Central memory CD4-positive, alpha-beta T cell (primary cell): ENCODE measurements at places on chromosomes 7 and 10.

- no peak for DNase-seq
These were observed 110.4 kb downstream of the GLI3 start for GRCh38 chr7:42126475-42127231.

DNA sequence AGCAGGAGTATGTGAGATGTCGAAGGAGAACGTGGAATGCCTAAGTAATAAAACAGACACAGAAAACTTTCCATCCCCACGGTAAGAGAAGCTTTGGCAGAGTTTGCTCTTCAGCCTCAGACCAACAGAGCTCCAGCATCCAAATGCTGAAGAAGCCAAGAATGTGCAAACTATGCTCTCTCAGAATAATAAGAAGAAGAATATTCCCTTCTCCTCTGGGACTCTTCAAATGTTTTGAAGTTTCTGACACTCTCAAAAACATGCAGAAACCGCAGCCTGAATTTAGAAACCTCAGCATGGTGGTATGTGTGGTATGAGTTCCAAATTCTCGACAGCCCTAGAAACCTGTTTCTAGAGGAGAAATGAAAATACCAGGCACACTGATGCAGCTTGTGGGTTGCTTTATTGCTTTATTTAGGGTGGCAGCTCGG lies 113.3 kb downstream of the KCNMA1 start:
- no peak for DNase-seq

DNA sequence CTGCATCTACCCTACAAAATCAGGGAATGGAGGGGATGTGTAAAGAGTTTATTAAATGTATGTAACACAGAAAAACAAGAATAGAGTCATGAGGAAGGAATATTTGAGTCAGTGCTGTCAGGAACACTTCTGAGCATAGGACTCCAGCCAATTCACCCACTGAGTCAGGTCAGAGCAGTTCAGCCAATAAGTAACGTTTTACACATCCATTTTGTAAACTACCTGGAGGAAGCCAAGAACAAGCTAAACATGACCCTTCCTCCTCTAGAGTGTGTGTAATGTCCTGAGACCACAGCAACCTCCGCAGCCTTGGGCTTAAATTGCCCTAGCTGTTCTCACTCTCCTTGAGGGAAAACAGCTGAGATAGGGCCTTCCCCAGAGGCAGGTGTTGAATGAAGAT lies 691.5 kb upstream of the LRRN3 start:
- DNase-seq, result no peak

DNA sequence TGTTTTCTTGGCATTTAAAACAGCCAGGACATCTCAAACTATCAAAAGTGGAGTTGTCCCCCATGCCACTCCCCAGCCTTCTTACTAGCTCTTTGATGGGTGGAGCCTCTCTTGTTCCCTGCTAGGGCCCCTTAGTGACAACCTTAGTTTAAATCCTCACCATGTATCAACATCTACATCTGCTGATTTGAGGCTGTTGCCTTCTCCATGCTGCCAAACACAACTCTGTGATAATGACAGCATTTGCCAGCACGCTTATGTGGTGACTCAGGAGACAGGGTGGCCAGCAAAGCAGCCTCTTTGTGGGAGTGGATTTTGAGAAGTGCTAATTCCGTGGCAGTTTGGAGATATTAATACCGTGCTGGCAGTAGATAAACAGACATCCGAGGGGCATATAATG lies 145.4 kb downstream of the LRRC4 start:
- DNase-seq, result no peak

- no peak for DNase-seq
These were observed 288.4 kb upstream of the LRRTM3 start for GRCh38 chr10:66637273-66638036.

DNA sequence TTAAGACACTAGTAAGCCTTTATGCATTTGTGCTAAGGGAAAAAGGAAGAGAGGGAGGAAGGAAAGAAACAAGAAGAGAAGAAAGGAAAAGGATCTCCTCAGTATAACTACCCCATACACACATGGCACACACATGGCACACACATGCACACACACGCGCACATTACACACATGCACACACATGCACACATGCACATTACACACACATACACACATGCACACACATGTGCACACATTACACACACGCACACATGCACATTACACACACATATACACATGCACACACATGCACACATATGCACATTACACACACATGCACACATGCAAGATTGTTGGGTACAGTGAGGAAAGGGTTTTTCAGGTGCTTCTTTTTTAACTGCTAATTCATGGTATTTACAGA lies 311.2 kb downstream of the SKIDA1 start:
- no peak for DNase-seq

DNA sequence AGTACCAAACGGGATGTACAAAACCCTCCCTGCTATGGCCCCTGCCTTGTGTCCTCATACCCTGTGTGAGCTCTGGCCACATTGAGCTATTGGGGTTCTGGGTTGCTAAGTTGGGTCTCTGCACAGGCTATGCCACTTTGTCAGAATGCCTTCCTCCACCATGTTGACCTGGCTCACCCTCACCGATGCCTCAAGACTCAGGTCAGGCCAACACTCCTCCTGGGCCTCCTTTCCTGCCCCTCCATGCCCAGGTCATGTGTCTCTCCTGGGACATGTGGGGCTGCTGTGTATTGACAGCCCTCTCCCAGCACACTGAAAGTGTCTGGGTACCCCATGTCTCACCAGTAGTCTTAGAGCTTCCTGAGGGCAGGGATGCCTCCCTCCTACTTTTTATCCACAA lies 14.6 kb downstream of the TRPV5 start:
- no peak for DNase-seq

DNA sequence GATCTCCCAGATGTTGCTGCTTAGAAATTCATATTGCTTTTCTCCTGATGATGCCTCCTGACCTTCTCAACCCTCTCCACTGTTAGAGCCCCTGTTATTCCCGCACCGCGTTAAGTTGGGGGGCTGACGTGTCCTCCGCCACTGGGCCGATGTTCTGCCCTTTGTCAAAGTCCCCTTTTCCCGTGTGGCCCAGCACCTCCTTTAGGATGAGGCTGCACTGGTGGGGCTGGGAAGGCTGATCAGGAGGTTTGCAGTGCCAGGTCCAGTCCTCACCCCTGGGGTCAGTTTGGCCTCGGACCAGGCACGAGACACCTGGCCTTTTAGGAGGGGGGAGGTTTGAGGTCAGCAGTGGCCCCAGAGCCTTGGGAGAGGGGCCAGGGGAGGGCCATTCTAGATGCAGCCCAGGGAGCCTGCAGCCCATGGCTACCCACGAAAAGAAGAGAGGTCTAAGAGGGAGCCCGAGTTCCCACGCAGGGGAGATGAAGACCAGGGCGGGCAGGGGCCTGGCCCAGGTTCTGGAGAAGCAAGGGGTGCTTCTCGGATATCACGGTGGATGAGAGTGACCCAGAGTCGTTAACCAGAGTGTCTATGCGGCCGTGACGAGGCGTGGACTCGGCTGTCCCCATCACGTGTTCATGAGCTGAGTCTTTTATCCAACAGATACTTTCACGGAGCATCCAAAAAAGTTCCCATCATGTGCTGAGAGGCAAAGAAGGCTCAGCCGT lies 150.4 kb downstream of the DNAJB6 start:
- DNase-seq, result no peak

GRCh38 chr7:26419198-26419597 lies 127.5 kb downstream of the SNX10 start:
- no peak for DNase-seq

DNA sequence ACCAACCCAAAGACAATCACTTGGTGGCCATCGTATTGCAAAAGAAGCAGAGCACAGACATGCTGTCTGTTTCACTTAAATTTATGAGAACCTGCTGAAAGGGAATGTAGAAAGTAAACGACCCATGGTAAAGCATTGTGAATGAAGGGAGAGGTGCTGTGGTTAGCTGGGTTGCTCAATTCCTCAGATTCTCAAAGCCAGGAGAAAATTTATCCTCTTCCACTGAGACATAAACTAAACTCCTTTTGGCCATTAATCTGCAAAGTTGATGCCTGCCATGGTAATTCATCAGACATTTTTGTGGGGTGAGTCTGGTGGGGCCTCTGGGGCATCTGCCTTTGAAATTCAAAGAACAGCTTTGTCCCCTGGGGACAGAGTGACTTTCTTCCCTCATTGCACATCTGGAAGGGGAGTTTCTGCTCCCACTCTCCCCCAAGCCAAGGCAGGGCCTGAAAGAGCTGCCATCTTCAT lies 951.0 kb downstream of the LRMDA start:
- DNase-seq, result no peak

- no peak for DNase-seq
These were observed 133.4 kb downstream of the CUL2 start for GRCh38 chr10:34956756-34957155.
